Choroid plexus epithelial cell (primary cell): ENCODE measurements at places on chromosomes 5 and 9.

- DNase-seq, result peak; percentile 77
Observed at GRCh38 chr5:93092349-93093105, 488.5 kb downstream of the NR2F1-AS1 start.

DNA sequence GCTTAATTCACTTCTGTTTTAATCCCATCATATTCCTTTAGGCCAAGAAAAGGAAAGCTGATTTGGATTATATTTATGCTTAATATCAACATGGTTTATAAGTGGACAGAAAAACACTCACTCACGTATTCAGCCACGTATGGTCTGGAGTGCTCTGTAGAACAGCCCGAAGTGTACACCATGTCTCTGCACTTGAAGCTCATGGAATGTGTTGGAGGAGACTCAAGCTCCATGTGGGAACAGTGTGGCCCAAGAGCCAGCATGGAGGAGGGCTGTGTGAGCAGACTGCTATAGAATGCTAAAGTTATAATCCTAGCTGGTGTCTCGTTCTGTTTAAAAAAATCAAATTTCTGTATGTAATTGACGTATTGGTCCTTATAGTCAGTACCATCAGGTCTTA, 32.9 kb downstream of the OTULINL start:
- DNase-seq, result no peak

GRCh38 chr5:145761254-145761653, 73.9 kb downstream of the PRELID2 start:
- DNase-seq, result no peak

DNA sequence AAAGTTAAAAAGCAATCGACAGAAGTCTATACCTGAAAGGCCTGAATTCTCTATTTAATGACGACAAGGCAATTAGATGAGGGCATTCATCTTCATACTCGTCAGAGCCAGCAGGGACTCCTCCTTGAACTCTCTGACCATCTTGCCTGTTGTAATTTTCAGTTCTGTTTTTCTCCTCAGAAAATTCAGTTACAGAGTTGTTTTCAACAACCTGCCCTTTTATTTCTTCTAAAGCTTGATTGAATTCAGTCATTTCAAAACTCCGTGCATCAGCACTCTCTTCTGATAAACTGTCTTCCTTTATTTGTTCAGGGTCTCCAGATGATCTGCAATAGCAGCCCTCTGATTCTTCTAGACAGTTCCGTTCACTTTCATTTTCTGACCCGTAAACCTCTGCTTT, 15.6 kb downstream of the RIOK2 start:
- DNase-seq, result no peak

GRCh38 chr9:118609355-118610044, 759.7 kb downstream of the BRINP1 start:
- peak; percentile 64 for DNase-seq

DNA sequence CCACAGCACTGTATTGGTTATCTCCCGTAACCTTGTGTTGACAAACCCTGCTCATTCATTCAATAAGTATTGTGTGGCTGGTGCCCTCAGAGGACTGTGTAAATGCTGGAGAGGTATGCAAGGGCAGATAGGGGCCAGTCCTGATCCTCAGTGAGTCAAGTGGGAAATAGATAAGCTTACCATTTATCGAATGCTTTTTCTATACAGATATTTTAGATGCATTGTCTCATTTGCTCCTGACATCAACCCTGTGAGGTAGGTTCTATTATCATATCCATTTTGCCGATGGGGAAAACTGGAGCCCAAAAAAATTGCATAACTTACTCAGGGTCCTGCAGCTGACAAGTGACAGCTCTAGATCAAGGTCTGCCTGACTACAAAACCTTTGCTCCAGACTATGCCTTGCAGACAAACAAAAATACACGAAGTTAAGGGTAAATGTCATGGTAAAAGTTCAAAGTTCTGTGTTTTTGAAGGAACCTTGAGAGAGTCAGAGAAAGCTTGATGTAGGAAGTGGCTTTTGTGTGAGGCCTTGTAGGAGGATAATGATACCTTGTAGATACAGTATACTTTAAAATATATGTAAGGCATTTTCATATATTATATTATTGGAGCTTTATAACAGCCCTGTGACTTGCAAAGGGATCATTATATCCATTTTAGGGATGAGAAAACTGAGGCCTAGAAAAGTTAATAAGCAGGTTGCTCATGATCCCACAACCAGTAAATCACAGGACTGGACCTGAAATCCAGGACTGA, 22.7 kb downstream of the CYFIP2 start:
- DNase-seq, result no peak

DNA sequence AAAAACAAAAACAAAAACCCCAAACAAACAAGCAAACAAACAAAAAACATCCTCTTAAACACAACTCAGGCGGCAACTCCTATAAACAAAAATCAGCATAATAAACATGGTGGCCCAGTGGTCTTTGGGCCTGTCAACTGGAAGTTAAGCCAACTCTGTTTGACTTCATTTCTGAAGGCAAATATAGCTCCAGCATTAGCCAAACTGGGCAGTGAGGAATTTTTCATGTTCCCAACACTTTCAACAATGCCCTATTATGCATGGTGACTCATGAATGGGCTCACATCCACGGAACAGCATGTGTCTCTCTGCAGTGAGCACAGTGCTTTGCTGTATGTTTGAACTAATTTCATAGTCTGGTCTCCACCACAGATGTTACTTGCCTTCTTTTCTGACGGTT, 143.9 kb upstream of the STC2 start:
- DNase-seq, result peak; percentile 98

GRCh38 chr5:90612919-90613318, 54.3 kb downstream of the ADGRV1 start:
- no peak for DNase-seq

DNA sequence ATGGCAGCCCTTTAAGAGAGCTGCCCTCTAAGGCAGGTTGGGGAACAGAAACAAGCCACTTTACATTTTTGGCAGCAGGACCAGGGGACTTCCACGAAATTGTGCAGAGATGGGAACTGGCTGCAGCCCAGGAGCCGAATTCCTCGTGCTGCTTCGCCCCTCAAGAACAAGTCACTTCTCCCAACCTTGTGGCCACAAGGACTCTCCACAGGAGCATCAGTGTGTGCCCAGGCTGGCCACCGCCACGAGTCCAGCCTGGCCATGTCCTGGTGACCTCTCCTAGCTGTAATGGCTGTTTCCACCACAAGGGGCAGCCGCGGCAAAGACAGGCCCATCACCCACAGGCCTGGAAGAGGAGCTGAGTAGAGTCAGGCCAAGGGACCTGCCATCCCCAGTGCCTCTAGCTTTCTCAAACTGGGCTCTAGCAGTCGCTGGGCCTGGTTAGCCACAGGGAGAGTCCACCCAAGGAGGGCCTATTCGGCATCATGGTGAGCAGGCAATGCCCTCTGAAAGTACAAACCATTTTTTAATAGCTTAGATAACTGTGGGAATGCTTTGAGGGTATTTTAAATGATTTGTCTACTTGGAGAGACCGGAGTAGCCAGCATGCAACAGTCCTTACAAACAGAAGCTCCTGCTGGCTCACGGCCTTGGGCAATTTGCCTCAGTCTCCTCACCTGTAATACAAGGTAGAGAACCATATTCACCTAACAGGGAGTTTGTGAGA, 129.0 kb downstream of the COL23A1 start:
- peak; percentile 47 for DNase-seq

DNA sequence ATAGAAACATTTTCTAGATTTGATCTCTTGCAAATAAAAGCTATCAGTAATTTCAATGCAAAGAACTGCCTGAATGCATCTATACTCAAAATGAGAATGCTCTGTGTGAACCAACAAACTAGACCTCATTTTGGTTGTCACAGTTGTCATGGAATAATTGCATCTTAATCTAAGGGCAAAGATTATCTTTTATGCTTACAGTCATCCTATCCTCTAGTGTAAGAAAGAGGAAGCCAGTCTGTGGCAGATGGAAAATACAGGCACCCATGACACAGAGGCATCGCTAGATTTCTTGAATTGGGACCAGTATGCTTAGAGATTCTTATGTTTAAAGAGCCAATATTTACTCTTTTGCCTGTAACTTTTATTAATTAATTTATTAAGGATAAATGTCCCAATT, 95.0 kb downstream of the MACIR start:
- DNase-seq, result no peak

- DNase-seq, result no peak
Observed at GRCh38 chr5:169549453-169550100, 34.0 kb upstream of the SPDL1 start.

- no peak for DNase-seq
Observed at GRCh38 chr9:135178498-135178897, 91.0 kb downstream of the OLFM1 start.

DNA sequence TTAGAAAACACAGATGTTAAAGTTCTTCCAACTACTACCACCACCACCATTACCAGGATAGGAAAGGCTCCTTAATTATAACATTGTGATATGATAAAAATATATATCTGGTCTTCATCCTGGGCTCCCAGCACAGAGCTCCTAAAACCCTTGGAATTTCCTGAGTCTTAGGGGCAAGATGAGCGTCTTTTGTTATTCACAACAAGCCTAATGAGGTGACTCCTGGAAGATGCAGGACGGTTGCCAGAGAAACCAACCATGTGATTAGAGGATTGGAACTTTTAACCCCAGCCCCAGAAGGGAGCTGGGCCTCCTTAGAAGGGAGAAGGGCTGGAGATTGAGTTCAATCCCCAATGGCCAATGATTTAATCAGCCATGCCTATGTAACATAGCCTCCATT, 148.0 kb upstream of the ADRA1B start:
- peak; percentile 31 for DNase-seq

- no peak for DNase-seq
Observed at GRCh38 chr9:127136081-127136879, 13.8 kb upstream of the ANGPTL2 start.

DNA sequence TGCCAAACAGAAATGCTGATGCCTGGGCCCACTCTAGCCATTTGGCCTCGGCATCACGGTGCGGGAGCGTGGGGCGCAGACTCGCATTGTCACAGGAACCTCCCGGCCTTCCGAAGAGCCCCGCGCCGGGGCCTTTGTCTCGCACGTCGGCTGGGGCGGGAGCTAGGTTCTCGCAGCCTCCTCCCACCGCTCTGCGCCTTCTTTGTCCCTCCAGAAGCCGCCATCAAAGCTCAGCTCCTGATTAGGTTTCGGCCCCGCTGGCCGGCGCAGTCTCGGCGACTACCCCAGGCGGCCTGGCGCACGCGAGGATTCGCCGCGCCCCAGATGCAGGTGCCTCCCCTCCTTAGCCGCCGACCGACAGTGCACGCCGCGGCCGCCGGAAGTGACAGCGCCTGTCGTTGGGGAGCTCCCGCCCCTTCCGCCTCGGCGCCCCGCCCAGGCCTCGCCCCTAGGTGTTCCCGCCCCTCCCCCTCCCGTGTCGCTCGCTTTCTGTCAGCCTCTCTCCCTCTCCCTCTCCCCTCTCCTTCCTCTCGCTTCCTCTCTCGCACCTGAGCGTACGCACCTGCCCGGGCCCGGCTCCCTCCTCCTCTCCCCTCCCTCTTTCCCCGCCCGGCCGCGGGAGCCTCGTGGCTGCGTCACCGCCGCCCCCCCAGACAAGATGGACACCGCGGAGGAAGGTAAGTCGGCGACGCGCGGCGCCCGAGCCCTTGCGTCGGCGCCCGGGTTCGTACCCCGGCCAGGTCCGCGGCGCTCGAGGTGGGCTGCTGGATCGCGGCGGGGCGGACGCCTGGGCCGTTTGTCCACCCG, at the start of gene MARCHF6:
TSS of gene MARCHF6 (plus strand) at position 455 of the 807 bp plus-strand sequence. CDS start at position 659, 204 bp downstream.
- DNase-seq, result peak; percentile 92

- DNase-seq, result no peak
Observed at GRCh38 chr9:125397736-125398135, 136.1 kb downstream of the GAPVD1 start.

- DNase-seq, result no peak
Observed at GRCh38 chr9:37036371-37036775, 2.3 kb upstream of the PAX5 start.

- peak; percentile 79 for DNase-seq
Observed at GRCh38 chr9:100595391-100596199, 17.7 kb downstream of the CAVIN4 start.

- DNase-seq, result no peak
Observed at GRCh38 chr5:61662670-61663069, 330.6 kb downstream of the ZSWIM6 start.

- no peak for DNase-seq
Observed at GRCh38 chr5:181130832-181131496, at the start of gene OR2V1. Gene OR2V1 (minus strand): TSS chr5:181131169. CDS start chr5:181125304, 5,865 bp downstream.

DNA sequence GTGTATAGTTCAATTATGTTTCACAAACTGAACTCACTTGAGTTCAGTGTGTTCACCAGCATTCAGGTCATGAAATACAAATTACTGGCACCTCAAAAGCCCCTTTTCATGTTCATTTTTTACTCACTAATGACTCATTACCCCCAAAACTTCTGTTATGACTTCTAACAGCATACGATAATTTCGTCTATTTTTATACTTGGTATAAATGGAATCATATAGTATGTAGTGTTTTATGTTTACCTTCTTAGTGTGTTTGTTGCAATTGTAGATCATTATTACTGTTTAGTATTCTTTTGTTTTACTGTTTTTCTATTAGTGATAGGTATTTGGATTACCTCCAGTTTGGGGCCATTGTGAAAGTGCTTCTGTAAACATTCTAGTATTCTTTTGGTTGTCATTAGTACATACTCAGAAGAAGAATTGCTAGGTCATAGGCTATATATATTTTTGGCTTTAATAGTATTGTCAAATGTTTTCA, 33.4 kb downstream of the DDX4 start:
- DNase-seq, result peak; percentile 16

GRCh38 chr5:107217721-107218130, 453.0 kb downstream of the EFNA5 start:
- no peak for DNase-seq

DNA sequence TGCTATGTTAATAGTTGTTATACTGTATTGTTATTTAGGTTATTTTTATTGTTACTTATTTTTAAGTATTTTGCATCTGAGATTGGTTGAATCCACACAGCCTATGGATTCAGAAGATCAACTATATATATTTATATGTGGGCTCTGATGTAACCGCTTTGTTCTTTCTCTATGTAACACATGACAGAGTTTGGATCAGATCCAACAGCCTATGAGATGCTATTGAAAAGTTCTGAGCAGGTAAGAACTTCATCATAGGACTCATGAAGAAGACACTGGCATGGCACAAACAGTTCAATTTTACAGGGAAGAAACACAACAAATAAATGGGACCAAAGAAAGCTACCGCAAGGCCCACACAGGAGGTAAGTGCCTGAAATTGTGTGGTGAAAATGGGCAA, 93.4 kb downstream of the GNAQ start:
- DNase-seq, result no peak

DNA sequence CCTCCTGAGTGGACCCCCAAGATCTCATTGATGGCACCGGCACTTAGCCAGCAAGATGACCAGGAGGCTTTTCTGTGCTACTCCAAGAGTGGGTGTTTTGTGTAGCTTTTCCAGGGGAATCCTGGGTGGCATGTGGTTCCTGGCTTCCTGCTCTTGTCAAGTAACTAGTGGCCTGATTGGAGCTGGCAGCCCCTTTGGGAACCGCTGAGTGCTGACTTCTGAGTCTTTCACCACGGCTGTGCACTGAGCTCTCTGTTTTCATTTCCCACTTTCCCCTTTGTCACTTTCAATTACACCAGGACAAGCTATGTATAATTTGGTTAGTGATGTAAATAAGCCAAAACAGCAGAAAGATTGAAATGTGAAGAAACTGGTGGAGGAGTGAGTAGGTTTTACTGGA, 255.4 kb downstream of the GOLPH3 start:
- no peak for DNase-seq

- DNase-seq, result no peak
Observed at GRCh38 chr5:95440825-95441224, 49.7 kb downstream of the FAM81B start.
